Activated naive CD4-positive, alpha-beta T cell treated with anti-CD3 and anti-CD28 coated beads, Interleukin-2, amount 10 ng/mL, durations not matched to agents 7 days and 5 days (primary cell): ENCODE measurements at places on chromosomes 16 and 17.

DNA sequence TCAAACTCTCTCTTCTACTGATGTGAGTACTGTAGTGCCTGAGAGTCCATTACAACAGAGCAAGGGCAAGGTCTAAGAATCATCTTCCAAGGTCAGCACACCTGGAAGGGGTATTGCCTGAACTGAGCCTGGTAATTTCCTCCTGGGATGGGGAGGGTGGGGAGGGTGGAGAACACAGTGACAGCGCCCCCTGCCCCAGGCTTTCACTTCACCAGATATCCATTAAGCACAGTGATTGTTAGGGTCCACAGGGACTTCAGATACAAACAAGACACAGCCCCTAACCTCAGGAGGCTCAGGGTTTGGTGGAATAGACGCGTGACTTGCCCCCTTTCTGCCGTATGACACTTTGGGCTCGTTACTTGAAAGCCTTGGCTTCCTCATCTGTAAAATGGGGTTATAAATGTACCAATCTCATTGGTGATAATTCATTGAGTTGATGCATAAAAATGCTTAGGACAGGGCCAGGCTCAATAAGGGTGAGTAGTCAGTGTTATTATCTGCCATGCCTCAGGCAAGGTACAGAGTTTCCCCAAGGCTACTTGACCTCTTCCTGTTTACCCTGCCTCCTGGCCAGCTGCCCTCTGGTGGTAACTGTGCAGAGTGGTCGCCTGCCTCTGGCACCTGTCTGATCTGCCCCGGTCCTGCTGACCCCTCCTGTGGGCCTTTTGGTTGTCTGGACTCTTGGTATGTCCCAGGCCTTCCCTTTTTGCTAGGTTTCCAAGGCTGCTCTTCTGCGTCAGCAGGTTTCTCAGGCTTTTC, 13.1 kb upstream of the BRD7 start:
- DNase-seq: no peak

- no peak for DNase-seq
These were observed 38.9 kb downstream of the MRPS23 start for GRCh38 chr17:57810721-57811637.

DNA sequence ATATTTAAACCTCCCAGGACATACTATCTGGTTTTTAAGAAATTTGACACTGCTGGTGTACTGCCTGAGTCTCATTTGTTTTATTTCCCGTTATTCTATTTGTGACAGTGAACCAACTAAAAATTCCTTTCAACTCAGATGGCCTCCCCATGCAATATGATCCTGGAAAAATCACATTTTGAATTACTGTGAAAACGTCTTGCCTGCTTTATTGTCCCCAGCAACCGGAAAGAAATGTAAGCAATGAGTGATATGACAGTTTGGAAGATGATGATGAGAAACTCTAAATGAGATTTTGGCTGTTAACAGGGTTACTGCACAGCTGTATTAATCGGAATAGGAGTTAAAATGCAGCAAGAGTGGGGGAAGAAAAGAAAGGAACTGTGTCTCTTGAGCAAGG, 590.7 kb upstream of the CDH5 start:
- DNase-seq: no peak

GRCh38 chr17:83196973-83197880, 117.8 kb downstream of the METRNL start:
- DNase-seq: peak; percentile 17

GRCh38 chr16:69889295-69889964, 61.7 kb upstream of the CLEC18A start:
- DNase-seq: no peak

DNA sequence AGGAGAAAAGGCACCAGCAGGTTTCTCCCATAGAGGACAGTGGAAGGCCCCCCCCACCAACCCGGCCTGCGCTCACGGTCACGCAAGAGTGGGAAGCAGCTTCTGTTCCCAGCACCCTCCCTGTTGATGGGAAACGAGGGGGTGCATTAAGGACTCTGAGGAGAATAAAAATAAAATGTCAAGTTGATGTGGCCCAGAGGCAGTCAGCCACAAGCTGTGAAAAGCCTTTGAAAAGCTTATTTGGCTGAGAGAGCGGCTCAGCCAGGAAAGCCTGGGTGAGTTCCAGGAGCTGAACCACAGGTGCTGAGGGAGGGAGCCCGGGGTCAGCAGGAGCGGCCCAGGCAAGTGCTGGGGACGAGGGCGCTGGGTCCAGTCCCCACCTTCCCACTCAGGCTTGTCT, 26.9 kb upstream of the SPATA32 start:
- no peak for DNase-seq

GRCh38 chr17:6162892-6163291, 92.7 kb downstream of the WSCD1 start:
- DNase-seq: no peak

DNA sequence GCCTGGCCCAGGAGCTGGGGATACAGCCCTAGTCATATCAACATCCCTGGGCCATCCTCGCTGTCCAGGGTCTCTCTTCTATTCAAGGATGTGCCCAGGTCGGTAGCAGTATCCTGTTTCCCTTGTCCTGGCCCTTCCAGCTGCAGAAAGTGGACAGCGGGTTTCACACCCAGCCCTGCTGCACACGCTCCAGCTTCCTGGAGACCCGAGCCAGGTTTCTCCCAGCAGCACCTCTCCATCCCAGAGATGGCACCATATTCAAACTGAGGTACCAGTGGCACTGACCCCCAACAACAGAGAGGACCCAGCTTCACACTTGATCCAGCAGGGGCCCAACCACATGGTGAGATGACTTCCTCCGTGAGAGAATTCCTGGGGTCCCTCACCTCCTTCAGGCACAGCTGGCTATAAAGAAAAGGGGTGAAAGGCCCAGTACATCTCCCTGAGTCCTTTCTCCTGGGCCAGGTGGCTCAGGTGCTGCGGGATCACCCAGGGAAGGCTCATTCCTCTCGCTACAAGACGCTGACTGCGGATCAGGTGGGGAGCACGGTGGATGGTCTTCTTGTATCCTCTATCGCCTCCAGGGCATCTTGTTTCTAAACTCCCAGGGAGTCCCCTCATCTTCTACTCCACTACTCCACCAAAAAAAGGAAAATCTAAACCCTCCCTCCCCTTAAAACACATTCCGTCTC, 1.4 kb downstream of the CUEDC1 start:
- no peak for DNase-seq

DNA sequence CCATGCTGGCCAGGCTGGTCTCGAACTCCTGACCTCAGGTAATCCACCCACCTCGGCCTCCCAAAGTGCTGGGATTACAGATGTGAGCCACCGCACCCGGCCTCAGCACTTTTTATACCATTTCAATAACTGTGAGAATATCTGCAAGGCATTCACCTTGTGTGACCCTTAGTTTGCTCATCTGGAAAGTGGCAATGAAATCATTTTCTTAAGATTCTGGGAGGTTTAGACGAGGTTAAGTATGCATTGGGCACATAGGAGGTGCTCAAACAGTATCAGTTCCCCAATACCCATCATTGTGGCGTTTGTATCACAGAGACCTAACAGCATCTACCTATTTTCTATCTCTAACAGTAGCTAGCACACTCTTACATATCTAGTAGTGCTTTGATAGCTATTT, 481.9 kb upstream of the ERCC4 start:
- no peak for DNase-seq
